ENCODE measurements at places on chromosomes 7 and 10.

DNA sequence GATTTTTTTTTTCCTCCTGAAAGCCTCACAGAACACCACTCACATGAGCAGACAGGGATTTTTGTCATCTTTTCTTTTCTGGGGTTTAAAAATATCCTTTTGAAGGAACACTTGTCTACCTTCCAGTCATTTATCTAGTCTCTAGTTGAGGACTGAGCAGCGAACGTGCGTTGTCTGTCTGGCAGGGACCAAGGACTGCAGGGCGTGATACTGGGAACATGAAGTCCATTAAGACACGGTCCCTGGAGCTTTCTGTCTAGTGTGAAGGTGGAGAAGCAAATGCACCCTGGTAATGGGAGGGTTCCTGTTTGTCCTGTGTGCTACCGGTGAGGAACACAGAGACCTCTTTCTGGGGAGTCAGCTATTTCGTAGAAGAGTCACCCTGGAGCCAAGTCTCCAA, 207.4 kb downstream of the TMEM178B start:
- DNase-seq = no peak

- DNase-seq = no peak
Measured at GRCh38 chr10:2118201-2118600, 380.9 kb upstream of the ADARB2 start.

DNA sequence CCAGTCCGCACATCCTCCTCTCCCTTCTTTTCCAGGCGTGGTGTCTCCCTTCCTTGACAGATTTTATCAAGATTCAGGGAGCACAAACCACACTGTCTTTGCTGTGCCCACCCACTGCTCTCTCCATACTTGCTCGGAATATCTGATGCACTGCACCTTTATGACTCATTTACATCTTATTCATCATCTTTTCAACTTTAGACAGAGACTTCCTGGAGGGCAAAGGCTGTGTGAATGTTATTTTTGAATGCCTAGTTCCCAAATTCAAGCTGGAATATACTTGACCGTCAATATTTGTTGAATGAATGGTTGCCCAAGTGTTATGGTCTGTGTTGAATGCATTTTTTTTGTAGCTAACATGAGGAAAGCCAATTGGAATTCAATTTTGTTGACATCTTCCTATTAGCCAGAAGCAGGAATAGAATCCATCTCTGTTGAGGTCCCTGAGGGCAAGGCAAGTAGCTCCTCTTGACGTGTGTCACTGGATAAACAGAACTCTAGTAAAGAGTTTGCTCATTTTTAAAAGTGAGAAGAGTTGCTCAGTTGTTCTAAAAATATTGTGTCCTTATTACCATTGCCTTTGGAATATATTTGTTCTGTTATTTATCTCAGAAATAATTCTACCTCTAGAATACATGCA, 95.0 kb downstream of the KLF6 start:
- DNase-seq = no peak

GRCh38 chr10:43648398-43649184, at the start of gene ZNF32:
Gene ZNF32, minus strand, starts transcription at chr10:43648881. Its CDS starts 2,748 bp downstream, at chr10:43646133.
- DNase-seq = peak; percentile 88

DNA sequence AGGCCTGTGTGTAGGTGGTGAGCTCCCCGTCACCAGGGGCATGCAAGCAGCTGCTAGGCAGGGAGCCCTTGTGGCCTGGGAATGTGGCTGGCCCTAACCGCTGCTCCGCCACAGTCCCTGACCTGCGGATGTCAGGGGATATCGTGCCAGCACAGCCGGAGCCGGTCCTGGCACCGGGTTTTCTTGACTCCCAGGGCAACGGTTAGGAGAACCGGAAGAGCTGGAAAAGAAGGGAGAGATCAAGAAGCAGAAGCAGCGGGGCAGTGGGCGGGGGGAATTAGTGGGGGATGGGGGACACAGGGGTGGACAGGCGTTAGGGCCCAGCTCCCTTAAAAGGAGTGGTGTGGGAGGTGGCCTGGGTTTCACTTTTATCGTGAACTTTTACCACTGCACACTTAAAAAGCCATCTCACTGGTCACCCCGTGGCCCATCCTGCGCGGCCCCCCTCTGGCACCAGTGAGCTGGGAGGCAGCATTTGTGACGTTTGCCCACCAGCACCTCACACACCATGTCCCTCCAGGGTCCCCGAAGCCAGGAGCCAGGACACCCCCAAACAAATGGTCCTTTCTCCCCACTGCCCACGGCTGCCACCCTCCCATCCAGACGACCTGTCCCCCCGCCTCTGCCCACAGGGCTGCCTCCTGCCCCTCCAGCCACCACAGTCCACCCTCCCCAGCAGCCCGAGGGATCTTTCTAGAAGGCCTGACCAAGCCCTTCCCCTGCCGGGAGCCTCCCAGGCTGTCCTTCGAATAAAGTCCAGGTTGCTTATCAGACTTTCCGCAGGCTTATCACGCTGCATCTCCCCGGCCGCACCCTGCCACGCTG, 1.8 kb upstream of the MICALL2 start:
- DNase-seq = peak; percentile 54

GRCh38 chr10:61978965-61979364, 77.5 kb downstream of the ARID5B start:
- no peak for DNase-seq

GRCh38 chr7:149195180-149196150, at the start of gene ZNF282:
Gene ZNF282, plus strand, starts transcription at chr7:149195546. Its CDS starts 44 bp downstream, at chr7:149195590.
- DNase-seq = peak; percentile 93

GRCh38 chr7:1200045-1200444, 32.6 kb upstream of the UNCX start:
- DNase-seq = peak; percentile 62

GRCh38 chr10:44939691-44940401, 19.8 kb upstream of the RASSF4 start:
- no peak for DNase-seq

DNA sequence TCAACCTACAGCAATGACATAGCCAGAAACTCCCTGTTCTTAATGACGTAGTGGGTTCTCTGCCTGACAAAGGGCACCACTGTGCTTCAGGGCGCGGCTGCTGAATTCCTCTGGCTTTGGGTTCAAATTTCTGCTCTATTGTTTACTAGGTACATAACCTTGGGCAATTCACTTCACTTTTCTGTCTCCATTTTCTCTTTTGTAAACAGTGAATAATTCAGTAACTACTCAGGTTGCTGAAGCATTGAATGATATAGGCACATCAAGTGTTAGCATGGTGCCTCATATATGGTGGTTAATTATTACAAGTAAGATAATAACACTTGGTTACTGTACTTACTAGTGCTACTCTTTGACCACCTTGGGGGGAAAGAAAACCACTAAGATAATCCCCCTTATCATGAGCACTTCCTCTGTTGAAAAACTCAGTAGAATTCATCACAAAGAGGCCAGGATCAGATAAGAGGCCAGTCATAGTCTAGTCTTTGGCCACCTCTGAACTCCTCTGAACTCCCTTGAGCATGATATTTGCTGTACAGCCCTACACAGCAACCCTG, 92.0 kb upstream of the AHR start:
- no peak for DNase-seq

DNA sequence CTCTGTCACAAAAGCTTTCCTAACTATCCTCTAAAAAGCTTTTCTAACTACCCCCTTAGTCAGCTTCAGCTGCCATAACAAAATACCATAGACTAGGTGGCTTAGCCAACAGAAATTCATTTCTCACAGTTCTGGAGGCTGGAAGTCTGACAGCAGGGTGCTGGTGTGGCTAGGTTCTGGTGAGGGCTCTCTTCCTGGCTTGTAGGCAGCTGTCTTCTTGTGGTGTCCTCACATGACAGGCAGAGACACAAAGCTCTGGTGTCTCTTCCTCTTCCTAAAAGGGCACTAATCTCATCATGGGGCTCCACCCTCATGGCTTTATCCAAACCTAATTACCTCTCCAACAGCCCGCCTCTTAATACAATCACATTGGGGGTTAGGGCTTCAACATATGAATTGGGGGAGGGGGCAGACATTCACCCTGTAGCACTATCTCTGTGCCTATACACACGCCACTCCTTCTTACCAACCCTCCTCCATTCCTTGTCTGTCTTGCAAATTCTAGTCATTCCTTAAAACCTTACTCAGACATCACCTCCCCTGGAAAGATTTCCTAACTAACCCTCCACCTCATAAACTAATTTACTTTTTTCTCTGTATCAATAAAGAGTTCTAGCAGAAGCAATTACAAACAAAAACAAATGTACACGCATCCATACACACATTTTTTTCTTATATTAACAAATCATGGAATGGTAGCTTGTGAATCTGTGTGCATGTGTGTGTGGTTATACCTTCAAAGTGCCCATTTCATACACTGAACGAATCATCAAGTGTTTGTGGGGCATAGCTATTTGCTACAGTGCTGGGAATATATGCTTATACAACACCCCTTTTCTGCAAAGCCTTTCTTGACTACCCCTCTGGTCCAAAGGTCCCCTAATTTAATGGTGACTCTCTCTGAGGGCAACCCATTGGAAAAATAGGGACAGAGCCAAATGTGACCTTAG, 26.4 kb downstream of the RHOBTB1 start:
- DNase-seq = no peak

- DNase-seq = no peak
Measured at GRCh38 chr7:127119517-127119916, 133.2 kb downstream of the GRM8 start.

GRCh38 chr7:73423519-73424488, 9.8 kb upstream of the FZD9 start:
- peak; percentile 78 for DNase-seq

DNA sequence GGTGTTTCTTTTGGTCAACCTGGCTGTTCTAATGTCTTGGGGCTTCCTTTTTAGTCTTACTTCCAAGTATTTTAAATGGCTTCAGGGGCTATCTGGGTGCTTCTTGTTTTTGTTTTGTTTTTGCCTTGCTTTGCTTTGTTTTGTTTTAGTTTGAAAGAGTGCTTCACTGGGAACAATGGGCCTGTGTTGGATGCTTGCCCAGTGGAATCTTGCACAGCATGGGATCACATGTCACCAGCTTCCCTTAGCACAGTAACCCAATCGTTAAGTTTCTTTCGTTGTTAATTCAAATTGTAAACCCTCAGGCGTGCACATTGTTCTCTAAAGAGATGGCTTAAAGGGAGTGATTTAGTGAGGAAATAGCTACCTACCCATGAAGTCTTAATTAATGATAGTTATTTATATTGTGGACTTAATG, 8.9 kb downstream of the COL17A1 start:
- no peak for DNase-seq

- DNase-seq = no peak
Measured at GRCh38 chr7:2882111-2882510, 38.0 kb upstream of the GNA12 start.

DNA sequence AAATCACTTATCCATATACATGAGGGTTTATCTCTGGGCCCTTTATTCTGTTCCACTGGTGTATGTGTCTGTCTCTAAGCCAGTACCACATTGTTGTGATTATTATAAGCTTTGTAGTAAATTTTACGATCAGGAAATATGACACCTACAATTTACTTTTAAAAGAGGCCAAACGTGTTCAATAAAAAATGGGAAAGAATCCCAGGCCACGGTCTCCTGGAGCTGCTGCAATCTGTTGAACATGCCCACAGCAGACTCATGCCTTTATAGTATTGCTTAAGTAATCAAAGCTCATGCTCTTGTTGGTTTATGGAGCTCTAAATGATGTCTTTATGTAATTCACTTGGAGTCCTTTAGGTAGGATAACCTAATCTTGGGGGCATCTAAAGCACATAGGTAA, 273.0 kb downstream of the ZMYND11 start:
- no peak for DNase-seq

GRCh38 chr7:119665796-119666195, 607.2 kb upstream of the KCND2 start:
- DNase-seq = no peak

DNA sequence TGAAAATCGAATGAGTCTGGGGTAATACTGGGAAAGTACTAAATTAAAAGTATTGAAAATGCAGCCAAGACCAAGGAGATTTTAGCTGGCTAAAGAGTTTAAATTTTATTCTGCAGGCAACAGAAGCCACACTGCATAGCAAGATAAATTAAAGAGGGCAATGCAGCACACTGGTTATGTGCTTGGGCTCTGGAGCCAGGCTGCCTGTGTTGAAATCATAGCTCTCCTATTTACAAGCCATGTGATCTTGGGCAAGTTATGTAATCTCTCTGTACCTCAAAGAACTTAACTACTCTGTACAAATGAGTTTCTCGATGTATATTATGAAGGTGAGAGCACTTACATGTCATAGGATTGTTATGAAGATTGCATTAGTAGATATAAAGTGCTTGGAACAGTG, 9.9 kb downstream of the SLC25A13 start:
- no peak for DNase-seq

DNA sequence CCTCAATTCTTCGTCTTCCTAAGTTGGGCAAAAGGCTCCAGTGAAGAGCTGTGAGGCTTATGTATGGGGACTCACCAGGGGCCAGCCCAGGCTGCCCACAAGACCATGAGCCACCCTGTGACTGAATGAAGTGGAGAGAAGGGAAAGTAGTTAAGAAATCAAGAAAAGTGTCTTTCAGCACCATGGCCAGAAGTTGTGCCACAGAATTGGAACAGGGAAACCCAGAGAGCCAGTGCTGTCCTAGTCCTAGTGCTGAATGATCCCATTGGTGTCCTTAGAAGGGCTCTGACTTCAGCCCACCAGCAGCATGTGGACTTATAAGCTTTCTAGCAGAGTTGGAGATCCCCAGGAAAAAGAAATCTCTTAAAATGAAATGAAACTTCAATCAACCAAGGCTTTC, 37.0 kb upstream of the CCSER2 start:
- no peak for DNase-seq

GRCh38 chr10:71968553-71969474, 4.6 kb downstream of the CHST3 start:
- no peak for DNase-seq

- DNase-seq = no peak
Measured at GRCh38 chr10:90276894-90277475, 575.6 kb downstream of the KIF20B start.

GRCh38 chr7:7207876-7208275, 25.5 kb downstream of the C1GALT1 start:
- no peak for DNase-seq

GRCh38 chr7:105268511-105269392, 120.0 kb downstream of the SRPK2 start:
- no peak for DNase-seq

Measured in left hindlimb (tissue), 1 donor.